ENCODE measurements at places on chromosomes 4 and X.

GRCh38 chrX:40177117-40177430 is 79.3 kb upstream of the BCOR start:
- no peak for DNase-seq

GRCh38 chrX:119238557-119238956 is 2.5 kb downstream of the PGRMC1 start:
- DNase-seq = no peak

DNA sequence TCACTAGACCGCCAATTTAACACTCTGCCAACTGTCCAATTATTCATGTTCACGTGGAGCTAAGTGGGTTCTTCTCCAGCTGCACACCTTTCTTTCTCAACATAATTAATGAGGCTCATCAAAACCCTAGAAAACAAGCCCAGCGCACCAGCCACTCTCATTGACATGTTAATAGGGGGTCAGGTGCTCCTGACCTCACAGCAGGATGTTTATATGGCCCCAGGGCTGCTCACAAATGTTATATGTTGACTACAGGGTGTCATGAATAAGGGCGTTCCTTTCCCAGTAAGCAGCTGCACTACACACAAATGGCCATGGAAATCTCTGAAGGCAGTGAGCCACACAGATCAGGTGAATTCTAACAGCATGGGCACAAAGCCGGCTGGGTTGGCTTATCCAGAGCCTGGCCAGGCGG is 209.8 kb downstream of the MGST2 start:
- no peak for DNase-seq

- DNase-seq = no peak
These were observed 196.7 kb downstream of the HS3ST1 start for GRCh38 chr4:11232015-11232414.

DNA sequence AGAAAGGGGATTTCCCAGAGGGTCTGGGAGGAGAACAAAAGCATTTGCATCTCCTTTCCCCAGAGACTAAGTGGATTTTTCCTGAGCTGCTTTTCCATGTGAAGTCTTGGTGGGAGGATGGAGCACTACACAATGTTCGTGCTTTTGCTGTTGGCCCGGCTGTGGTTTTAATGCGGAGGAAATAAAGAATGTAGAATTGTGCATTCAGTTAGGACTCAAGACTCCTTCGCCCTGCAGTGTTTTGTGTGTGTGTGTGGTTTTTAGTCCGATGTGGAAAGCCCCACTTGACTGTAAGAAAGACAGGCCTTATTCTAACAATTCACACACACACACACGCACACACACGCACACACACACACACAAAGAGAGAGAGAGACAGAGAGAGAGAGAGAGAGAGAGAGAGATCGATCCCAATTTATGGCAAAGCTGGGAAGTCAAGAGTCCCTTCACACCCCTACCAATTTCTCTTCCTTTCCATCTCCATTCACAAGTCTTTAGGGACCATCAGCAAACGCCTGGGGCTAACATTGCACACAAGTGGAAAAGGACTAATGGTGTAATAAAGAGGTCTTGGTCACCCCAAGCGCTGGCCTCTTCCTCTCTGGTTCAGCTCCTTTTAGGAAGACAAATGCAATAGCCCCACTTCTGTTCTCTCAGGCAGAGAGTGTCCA is 44.2 kb downstream of the CLDN34 start:
- DNase-seq = no peak

GRCh38 chrX:12488771-12489170 is 302.4 kb upstream of the PRPS2 start:
- no peak for DNase-seq

GRCh38 chrX:23387550-23388184 is 53.0 kb downstream of the PTCHD1 start:
- DNase-seq = no peak

DNA sequence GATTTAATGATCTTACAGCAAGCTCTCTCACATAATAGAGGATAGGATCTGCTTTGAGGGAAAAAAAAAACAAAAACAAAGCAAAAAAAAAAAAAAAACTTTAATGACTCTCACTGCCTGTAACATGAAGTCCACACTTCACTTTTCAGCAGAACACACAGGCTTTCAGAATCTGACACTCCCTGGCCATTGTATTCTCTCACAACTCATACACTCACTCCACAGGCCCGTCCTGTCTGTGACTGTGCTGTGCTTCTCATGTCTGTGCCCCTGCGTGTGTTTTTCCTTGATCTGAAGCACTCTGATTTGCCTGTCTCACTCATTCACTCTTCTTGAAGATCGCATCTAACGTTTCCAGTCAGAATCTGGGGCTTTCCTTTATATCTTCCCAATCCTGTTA is 460.8 kb downstream of the TMA16 start:
- no peak for DNase-seq

DNA sequence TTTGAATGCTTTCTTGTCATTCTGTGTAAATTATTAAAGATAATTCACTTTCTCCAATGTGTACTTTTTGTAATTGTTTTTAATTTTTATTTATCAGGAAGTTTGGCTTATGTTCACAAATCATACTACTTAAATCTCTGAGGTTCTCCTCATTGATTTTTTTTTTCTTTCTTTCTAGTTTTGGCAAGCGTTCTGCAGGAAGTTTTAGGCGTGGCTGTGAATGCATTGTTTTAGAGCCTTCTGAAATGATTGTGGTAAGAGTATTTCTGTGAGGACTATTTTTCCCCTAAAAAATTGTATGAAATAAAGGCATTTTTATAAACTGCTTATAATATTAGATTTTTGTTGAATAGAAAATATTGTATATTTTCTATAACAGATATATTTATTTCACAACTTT is 135.8 kb downstream of the RAPGEF2 start:
- DNase-seq = no peak

DNA sequence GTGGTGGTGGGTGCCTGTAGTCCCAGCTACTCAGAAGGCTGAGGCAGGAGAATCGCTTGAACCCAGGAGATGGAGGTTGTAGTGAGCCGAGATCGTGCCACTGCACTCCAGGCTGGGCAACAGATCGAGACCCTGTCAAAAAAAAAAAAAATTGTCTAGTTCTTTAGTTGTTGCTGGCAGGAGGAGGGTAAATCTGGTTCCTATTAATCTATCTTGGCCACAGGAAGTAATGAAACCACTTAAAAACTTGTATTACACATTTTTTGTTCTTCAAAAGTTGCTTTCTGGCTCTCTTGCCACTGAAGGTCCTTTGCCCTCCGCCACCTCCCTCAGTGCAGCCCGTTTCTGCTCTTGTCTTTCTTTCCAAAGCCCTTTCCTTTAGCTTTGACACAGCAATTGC is 102.9 kb upstream of the ARSJ start:
- DNase-seq = no peak

- DNase-seq = no peak
These were observed 46.8 kb downstream of the PKD2 start for GRCh38 chr4:88054229-88054628.
